Sigmoid colon (tissue), 7 donors: ENCODE measurements at places on chromosomes 3 and 15. TPM values are rescaled to one million over a fixed set of nuclear protein-coding genes. Genes with fewer than 3 reads are reported as not detected.

Gene SCAANT1
- total RNA-seq = not detected

Gene GATM
- 44.3 TPM for total RNA-seq

Gene GRK7
- not detected for total RNA-seq

Gene HACD2
- 26.4 TPM for total RNA-seq

Gene CCR2
- total RNA-seq = 2.2 TPM

Gene ADGRG7
- not detected for total RNA-seq

Gene GOLGA6L10
- total RNA-seq = 1.8 TPM

Gene TMEM266
- total RNA-seq = not detected

Gene A4GNT
- total RNA-seq = not detected

Gene FETUB
- total RNA-seq = not detected

Gene SLC22A13
- total RNA-seq = 2.1 TPM

Gene LRRC2
- total RNA-seq = 3.6 TPM

Gene PLA2G4F
- under 0.01 TPM for total RNA-seq

Gene SPATA12
- not detected for total RNA-seq

Gene TMEM45A
- total RNA-seq = 17.6 TPM

Gene IQCF6
- total RNA-seq = not detected

Gene AMOTL2
- total RNA-seq = 43.5 TPM

Gene ZPLD1
- total RNA-seq = not detected

Gene ACSBG1
- total RNA-seq = 3.9 TPM
